ENCODE measurements at places on chromosomes 3 and 15.

DNA sequence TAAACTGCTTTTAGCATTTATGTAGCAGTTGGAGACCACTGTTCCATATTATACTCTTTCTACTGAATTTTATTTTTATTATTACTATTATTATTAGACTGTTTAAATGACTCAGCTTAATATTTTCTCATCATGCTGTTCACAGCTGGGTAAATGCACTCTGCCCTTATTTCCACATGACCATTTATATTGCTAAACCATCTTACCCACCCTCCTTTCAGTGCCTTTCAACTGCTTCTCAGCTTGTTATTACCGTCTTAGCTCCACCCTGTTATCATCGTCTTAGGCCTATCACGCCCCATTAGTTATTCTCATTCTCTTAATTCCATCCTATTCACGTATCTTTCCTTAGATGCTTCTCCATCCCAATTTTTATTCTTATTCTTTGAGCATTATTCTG is 212.6 kb downstream of the GAP43 start:
- DNase-seq = no peak

DNA sequence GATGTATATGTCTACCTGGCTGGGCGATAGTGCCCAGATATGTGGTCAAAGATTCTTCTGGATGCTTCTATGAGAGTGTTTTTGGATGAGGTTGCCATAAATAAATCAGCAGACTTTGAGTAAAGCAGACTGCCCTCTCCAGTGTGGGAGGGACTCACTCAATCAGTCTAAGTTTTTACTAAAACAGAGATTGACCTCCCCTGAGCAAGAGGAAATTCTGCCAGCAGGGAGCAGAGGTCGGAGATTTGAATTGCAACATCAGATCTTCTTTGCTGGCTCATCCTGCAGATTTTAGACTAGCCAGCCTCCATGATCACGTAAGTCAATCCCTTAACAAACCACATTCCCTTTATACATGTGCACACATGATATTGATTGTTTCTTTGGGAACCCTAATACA is 300.9 kb downstream of the MCTP2 start:
- no peak for DNase-seq

- no peak for DNase-seq
Measured at GRCh38 chr15:42152921-42153698, 3.3 kb downstream of the PLA2G4F start.

DNA sequence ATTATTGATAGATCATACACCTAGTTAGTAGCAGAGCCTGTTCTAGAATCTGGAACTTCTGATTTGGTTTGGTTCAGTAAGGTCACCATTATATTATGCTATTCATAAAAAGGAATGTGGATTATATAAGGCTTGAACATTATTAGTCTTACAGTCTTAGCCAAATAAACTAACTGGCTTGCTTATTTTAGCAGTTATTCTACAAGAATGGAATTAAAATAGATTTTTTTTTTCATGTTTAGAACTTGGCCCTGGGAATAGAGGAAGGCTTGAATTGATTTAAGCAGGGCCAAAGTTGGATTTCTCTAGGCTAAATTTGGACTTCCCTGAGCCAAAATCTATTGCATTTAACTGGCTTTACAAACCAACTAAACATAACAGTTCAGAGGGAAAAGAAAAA is 24.4 kb downstream of the DTWD1 start:
- DNase-seq = no peak

- no peak for DNase-seq
Measured at GRCh38 chr15:65533057-65533756, 2.9 kb downstream of the HACD3 start.

- no peak for DNase-seq
Measured at GRCh38 chr3:128572013-128572412, 78.6 kb downstream of the RPN1 start.

DNA sequence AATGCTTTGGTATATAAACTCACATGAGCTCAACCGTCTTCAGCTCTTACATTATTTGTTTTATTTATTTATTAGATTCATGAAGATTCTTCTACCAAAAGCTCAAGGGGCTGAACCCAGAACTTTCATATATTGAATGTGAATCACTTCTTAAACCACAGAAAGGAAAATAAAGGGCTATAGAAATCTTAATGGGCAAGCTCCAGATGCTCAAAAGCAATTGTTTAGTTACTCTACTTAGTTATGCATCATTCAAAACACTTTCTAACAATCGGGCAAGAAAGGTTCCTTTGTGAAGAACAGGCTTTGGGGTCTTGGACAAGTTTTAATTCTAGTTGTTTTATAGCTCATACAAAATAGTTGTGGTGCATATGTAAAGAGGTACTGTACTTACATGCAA is 380.2 kb downstream of the TIGIT start:
- DNase-seq = no peak

- no peak for DNase-seq
Measured at GRCh38 chr3:9168241-9168741, 81.2 kb downstream of the SRGAP3 start.

DNA sequence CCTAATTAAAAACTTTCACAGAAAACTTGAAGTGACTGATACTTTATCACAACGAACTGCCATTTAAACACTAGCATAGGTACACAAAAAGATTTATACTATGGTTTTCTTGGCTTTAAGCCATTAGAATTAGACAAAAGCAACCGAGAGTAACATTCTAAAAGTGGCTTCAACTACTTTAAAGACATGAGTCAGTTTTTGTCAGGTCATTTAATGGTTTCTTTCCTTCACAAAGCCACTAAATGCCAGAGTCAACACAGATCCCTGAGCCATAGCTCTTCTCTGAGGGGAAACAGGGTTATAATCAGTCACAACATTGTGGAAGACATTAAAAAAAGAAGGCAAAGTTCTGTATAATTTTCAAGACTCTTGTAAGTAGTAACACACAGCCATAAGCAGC is 54.6 kb downstream of the CAPN3 start:
- DNase-seq = no peak
